Thoracic aorta (tissue), 2 donors: ENCODE measurements at places on chromosomes 7 and 10. TPM values are rescaled to one million over a fixed set of nuclear protein-coding genes. Genes with fewer than 3 reads are reported as not detected.

DNA sequence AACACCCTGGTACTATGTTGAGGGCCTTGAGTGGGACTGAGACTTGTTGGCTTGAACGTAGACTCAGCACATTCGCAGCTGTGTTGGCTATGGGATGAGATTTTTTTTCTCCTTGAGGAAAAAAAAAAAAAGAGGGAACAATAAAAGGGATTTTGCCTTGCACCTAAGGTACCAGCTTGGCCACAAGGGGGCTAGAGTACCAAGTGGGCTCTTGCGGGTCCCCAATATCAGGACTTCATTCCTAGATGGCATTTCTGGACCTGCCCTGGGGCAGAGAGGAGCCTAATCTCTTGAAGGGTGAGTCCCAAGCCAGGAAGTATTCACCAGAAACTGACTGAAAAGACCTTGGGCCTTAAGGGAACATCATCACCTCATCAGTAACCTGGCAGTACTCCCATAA lies 1083.6 kb upstream of the PHF14 start:
- DNase-seq, result no peak
- no peak overlapping the region for H3K4me3 ChIP-seq
- no peaks in the 10 kb centered on the region for H3K4me1 ChIP-seq
- no peaks in the 10 kb centered on the region for H3K27me3 ChIP-seq
- no peak overlapping the region for H3K27ac ChIP-seq
- no peaks in the 10 kb centered on the region for H3K36me3 ChIP-seq

GRCh38 chr10:50929670-50930069 lies 44.2 kb upstream of the A1CF start:
- no peak overlapping the region for H3K4me3 ChIP-seq
- no peaks in the 10 kb centered on the region for H3K36me3 ChIP-seq
- no peak overlapping the region for H3K27ac ChIP-seq
- no peaks in the 10 kb centered on the region for H3K27me3 ChIP-seq
- peaks cover 25% of the 10 kb centered on the region for H3K4me1 ChIP-seq

- peaks cover 8% of the 10 kb centered on the region for H3K4me1 ChIP-seq
- no peak overlapping the region for H3K4me3 ChIP-seq
- H3K27ac ChIP-seq, result no peak overlapping the region
These were observed 135.8 kb upstream of the UNC5B start for GRCh38 chr10:71076473-71077142.

GRCh38 chr10:131094527-131095312 lies 216.8 kb downstream of the TCERG1L start:
- H3K27me3 ChIP-seq, result no peaks in the 10 kb centered on the region
- H3K4me1 ChIP-seq, result no peaks in the 10 kb centered on the region
- H3K4me3 ChIP-seq, result no peak overlapping the region

- H3K4me1 ChIP-seq, result peaks cover 3% of the 10 kb centered on the region
- H3K4me3 ChIP-seq, result no peak overlapping the region
- DNase-seq, result no peak
- no peak overlapping the region for H3K27ac ChIP-seq
These were observed 5.7 kb downstream of the OSBPL3 start for GRCh38 chr7:24974026-24974832.

DNA sequence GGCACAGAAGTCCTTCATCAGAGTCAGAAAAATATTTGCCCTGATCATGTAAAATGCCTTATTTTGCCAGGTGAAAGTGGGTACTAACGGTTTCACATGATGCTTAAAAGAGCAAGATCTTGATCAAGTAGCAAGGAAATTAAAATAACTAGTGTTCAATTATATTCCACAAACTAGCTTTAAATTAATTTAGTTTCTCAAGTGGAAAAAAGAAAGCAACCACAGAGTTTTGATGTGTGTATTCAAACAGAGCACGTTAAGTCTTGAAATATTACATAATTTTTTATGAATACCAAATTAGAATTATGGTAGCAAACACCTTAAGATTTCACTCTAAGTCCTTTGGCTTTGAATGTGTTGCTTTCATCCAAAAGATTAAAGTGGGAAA lies 47.3 kb downstream of the PIP4K2A start:
- no peak overlapping the region for H3K27ac ChIP-seq
- H3K36me3 ChIP-seq, result no peaks in the 10 kb centered on the region
- H3K27me3 ChIP-seq, result no peaks in the 10 kb centered on the region
- H3K4me3 ChIP-seq, result no peak overlapping the region
- DNase-seq, result no peak

DNA sequence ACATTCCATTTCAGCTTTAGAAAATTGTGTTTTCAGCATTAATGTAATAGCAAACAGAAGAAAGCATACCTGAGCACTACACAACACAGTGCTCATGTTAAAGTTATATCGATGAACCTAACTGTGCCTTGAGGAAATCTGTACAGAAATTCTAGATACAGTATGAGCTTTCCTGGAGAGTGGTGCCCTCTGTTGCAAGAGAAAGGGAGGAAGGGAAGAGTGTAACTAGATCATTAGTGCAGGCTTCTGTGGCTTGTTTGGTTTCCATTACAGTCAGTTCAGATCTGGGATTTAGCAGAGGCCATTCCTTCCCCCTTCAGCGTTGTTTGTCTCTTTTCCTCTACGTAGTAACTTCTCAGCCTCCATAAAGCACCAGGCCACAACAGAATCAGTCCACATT lies 139.7 kb downstream of the HTR7 start:
- H3K4me3 ChIP-seq, result no peak overlapping the region
- H3K4me1 ChIP-seq, result no peaks in the 10 kb centered on the region
- H3K27me3 ChIP-seq, result no peaks in the 10 kb centered on the region

- no peak overlapping the region for H3K4me3 ChIP-seq
- peak overlapping the region; percentile 98 for H3K27ac ChIP-seq
- H3K27me3 ChIP-seq, result no peaks in the 10 kb centered on the region
These were observed 18.8 kb upstream of the INPP5A start for GRCh38 chr10:132518572-132519381.

GRCh38 chr7:33854178-33854577 lies 51.2 kb upstream of the BMPER start:
- H3K27me3 ChIP-seq, result no peaks in the 10 kb centered on the region
- no peak for DNase-seq
- no peaks in the 10 kb centered on the region for H3K36me3 ChIP-seq
- H3K4me1 ChIP-seq, result no peaks in the 10 kb centered on the region
- no peak overlapping the region for H3K27ac ChIP-seq

GRCh38 chr10:70560511-70560941 lies 42.0 kb downstream of the PRF1 start:
- H3K36me3 ChIP-seq, result no peaks in the 10 kb centered on the region
- peaks cover 5% of the 10 kb centered on the region for H3K4me1 ChIP-seq
- H3K27ac ChIP-seq, result no peak overlapping the region
- H3K4me3 ChIP-seq, result no peak overlapping the region
- H3K27me3 ChIP-seq, result no peaks in the 10 kb centered on the region

GRCh38 chr10:29689001-29689400 lies 54.2 kb upstream of the SVIL start:
- peak overlapping the region; percentile 6 for H3K4me3 ChIP-seq
- H3K4me1 ChIP-seq, result peaks cover 73% of the 10 kb centered on the region
- H3K27me3 ChIP-seq, result no peaks in the 10 kb centered on the region

DNA sequence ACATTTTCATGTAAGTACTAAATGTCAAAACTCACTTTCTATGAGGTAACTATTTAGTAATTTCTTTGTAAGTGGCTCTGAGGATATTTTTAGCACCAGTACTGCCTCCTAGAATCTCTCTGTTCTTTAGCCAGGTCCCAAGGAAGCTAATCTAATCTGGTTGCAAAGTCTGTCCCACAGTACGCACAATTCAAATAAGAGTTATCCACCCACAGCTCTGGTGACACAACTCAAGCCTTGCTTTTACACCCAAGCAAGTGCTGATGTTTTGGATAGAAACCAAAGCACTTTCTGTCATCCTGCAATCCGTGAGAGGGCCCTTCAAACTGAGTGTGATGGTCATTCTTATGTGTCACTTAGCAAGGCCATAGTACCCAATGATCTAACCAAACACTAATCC lies 14.5 kb downstream of the GIMAP5 start:
- H3K27me3 ChIP-seq, result no peaks in the 10 kb centered on the region
- H3K36me3 ChIP-seq, result no peaks in the 10 kb centered on the region
- DNase-seq, result no peak
- no peak overlapping the region for H3K4me3 ChIP-seq
- H3K27ac ChIP-seq, result no peak overlapping the region

ARHGEF5 gene
- total RNA-seq, result 6.8 TPM

DGKI gene
- 22.3 TPM for total RNA-seq
